Inflammatory macrophage treated with lipopolysaccharide for 1 hour (primary cell): ENCODE measurements at places on chromosomes 12 and 14.

DNA sequence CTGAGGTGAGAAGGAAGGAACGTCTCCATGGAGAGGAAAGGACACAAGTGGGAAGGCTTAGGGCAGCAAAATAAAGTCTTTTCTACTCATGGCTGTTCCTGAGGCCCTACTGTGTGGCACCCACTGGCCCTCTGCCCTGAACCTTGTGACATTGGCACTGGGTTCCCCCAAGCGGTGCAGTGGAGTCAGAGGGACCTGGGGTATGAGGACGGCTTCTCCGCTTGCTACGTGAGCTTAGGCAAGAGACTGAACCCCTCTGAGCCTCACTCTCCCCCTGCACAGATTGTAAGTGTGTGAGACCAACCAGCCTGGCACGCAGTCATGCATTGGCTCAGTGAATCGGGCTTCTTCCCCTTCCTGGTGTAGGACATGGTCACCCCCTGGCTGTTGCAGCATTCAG, 19.7 kb downstream of the SLC6A12 start:
- no peak for DNase-seq

GRCh38 chr14:80150301-80150700, 61.0 kb downstream of the DIO2 start:
- no peak for DNase-seq

DNA sequence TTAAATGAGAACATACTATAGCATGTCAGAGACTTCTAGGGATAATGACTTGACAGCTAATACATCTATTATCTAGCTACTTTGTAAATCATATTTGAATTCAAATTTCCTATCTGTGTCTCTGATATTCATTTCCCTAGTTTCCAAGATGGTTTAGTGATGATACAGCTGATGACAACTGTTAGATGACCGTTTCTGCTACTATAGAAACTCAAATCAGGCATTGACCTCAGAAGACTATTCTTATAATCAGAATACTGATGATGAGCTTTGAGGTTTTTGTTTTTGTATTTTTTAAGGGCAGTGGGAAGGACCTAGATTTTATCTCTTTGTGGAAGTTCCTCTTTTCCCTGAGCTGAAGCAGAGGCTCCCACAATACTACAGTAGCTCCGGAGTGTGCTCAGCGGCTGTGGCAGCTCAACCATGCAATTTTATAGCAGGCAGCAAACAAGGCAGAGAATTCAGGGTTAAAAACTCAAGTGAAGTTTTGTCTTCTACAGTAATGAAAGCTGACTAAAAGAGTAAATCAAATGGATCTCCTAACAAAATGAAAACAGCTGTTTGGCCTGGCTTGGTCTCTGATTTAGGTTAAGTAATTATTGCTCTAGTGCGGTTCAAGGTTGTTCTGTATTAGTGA, 145.1 kb downstream of the SLC25A21 start:
- DNase-seq = no peak

GRCh38 chr12:30813525-30814294, 59.0 kb upstream of the CAPRIN2 start:
- DNase-seq = no peak

DNA sequence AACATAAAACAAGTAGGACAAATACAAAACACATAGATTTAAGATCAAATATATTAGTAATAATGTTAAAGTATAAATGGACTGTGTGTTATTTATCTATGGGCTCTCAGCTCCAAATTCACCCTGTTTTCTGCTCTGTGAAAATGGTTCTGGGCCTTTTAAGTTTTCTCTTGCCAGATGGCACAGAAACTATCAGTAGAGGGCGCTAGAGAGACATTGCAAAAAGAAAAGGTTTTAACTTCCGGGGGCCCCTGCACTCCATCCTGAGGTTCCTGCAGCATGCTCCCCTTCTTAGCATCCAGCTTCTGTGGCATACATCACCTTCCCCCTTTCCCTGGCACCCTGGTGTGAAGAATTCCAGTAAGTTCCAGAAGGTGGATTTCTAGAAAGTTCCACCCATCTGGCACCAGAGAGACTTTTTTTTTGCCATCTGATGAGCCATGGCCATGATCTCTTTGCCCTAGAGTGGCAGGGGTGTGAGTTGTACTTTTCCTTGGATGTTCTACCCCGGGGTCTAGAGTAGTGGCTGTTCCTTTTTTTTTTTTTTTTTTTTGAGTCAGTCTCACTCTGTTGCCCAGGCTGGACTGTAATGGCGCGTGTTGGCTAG, 29.3 kb downstream of the ZCRB1 start:
- DNase-seq = no peak

DNA sequence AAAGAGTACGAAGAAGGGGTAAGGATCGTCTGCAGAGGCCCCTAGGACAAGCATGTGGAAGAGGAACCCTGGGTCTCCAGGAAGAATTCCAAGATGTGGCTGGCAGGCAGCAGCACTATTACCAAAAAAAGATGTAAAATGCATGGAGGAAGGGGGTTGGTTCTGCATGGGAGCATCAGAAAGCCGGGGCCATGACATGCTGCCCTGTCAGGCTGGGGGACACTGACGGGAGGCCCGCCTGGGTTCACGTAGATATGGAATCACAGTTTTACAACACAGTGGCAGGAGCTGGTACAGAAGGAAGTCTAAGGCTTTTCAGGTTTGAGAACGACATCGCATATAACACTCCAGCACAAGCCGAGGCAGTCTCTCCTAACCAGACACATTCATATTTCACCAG, 150.0 kb upstream of the GSC start:
- no peak for DNase-seq

DNA sequence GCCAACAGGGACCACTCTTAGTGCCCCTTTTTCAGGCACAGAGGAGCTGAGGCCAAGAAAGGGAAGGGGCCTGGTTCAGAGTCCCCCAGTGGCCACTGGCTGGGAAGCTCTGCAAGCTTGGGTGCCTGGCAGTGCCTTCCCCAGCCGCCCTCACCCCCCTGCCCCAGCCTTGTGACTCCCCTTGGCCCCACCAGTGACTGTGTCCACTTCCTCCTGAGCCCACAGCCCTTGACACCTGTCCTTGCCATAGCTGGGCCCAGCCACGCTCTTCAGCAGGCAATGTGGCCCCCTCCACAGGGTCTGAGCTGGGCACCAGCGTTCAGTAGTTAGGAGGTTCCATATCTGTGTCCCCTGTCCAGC, 19.0 kb upstream of the C14orf180 start:
- no peak for DNase-seq

GRCh38 chr12:15116086-15116485, 105.1 kb downstream of the RERG start:
- DNase-seq = no peak

DNA sequence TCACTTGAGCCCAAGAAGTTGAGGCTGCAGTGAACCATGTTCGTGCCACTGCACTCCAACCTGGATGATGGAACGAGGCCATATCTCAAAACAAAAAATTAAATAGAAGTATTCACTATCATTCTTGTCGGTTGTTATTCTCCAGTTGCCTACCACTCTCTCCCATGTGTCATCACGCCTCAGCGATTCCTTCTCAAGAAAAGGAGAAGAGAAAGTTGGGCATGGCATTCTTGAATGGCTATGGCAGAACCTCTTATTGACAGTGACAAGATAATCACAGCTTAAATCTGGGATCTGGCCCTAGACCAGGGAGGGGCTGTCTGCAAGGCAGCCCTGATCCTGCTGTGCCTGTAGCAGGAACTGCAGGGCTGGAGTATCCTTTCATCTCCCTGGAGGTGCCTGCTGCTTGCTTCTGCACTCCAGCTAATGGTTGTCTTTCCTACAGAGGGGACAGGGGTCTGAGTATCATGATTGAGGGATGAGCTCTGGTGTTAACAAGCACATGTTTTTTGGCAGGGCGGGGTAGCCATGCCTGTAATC, 12.8 kb upstream of the MLEC start:
- peak; percentile 38 for DNase-seq

DNA sequence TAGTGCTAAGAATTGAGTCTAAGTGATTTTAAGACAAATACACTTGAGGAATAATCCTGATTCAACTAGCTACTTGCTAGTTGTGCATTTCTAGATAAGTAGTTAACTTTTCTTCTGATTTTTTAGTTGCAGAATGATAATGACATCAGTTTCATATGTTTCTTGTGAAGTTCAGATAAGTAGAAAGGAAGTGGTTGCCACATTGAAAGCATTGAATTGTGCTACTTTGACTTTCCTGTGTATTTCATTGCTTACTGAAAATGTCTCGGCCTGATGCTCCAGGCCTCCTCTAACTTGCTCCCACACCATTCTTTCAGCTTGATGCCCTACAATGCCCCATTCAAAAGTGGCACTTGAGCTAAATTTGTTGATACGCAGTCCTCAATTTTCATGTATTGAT, 980.0 kb downstream of the TMTC2 start:
- no peak for DNase-seq

- no peak for DNase-seq
Measured at GRCh38 chr12:23803540-23803939, 145.9 kb downstream of the SOX5 start.

- no peak for DNase-seq
Measured at GRCh38 chr12:119841433-119842210, 35.5 kb downstream of the CIT start.

DNA sequence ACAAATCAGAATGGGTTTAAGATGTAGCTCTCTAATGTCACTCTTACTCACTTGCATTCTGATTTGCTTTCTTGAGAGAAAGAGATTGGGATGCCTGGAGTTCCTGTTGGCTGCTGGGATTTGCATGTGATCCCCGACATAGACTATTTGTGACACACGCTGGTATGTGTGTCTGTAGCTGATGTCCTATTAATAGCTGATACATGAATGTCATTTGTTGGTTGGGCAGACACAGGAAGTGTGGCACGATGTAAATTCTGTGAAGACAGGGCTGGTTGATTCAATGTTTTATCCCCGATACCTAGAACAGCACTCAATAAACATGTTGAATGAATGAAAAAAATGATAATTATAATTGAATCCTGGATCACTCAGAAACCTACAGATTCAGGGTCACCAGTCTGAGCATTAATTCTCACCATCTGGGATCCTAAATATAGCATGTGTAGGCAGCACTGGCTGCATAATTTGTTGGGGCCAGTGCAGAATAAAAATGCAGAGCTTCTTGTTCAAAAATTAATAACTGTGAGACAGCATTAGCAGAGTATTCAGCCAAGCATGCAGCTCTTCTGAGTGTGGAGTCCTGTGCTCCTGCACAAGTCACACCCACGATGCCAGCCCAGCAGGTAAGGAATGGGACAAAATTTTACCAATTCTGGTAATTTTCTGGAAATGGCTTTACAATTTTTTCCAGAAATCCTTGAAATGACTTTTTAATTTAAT, 35.5 kb upstream of the SOCS2 start:
- DNase-seq = no peak

DNA sequence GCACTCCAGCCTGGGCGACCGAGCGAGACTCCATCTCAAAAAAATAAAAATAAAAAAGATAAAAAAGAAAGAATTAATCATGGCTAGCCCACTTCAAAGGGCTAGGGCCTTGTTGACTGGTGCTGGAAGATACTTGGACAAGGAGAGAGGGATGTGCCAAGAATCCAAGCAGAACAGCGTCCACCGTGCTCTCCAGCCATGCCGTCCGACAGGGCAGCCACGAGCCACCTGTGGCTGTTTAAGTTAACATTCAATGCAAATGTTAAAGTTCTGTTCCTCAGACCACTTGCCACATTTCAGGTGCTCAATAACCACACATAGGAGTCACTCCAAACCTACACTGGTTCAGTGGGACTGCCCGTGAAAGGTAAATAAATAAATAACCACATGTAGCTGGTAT, 21.4 kb downstream of the SLC6A13 start:
- no peak for DNase-seq

GRCh38 chr12:99352269-99352668, 295.3 kb upstream of the GARIN6 start:
- DNase-seq = no peak

- no peak for DNase-seq
Measured at GRCh38 chr12:124972211-124972610, 16.7 kb downstream of the DHX37 start.

GRCh38 chr12:51306507-51306906, 17.5 kb downstream of the BIN2 start:
- peak; percentile 71 for DNase-seq

- no peak for DNase-seq
Measured at GRCh38 chr12:80924437-80924836, 13.3 kb downstream of the LIN7A start.

DNA sequence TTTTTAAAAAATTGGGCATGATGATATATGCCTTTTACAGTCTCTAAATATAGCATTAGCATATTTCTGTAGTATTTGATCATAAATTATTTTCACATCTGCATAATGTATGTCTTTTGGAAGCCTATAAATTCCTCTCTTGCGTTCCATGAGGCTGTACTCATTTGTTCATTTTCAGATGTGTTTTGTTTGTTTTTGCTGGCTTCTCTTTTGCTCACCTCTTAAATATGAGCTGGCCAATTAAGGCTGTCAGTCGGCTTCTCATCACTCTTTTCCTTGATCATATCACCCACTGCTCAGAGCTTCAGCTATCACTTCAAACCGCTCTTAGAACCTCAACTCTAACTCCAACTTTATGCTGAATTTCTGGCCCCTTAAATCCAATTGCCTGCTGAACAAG, 6.6 kb downstream of the TMEM263 start:
- DNase-seq = no peak

- DNase-seq = no peak
Measured at GRCh38 chr12:10175846-10176636, 2.8 kb upstream of the TMEM52B start.

DNA sequence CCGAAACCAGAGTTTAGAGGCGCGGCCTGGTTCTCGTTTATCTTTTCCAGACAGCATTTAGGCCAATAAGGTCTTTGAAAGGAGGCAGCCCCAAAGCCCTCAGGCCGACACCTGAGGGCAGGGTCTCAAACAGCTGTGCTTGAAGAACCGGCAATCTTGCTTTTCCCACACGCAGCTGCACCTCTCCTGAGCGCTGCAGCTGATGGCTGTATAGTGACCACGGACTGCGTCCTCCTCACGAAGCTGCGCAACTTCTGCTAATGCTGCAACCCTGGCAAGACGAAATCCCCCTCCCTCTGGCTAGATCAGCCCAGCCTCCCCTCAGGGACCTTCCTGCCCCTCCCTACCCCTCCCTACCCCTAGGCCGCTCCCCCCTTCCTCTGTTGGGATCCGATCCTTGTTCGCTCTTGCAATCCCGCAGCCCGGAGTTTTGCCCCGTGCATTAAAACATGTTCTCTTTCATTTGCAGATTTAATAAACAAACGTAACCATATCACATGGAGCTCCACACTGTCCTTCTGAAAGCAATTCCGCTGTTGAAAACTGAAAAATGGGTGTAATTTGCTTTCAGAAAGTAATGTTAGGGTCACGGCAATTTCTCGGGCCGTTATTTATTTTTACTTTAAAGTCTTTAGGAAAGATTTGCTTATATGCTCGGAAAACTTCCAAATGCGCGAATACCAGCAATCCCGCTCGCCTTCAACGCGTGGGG, 4.8 kb upstream of the PAX9 start:
- no peak for DNase-seq

DNA sequence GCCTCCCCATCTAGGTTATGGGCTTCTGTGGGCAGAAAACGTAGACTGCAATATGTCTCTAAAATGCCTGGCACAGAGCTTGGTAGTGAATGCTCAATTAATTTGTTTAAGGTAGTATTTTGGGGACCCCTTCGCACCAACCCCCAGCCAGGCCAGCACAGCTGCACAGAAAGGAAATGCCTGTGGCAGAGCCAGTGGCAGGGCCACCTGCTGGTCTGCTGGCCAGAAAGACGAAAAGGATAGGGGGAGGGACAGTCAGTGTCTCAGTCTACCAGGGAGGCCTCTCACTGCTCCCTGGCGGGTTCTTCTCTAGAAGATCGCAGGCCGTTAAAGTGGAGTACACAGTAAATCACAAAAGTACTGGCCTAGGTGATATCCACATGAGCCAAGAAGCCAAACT, 3.5 kb downstream of the RAB15 start:
- no peak for DNase-seq
